ENCODE measurements at places on chromosomes 5 and 9.

DNA sequence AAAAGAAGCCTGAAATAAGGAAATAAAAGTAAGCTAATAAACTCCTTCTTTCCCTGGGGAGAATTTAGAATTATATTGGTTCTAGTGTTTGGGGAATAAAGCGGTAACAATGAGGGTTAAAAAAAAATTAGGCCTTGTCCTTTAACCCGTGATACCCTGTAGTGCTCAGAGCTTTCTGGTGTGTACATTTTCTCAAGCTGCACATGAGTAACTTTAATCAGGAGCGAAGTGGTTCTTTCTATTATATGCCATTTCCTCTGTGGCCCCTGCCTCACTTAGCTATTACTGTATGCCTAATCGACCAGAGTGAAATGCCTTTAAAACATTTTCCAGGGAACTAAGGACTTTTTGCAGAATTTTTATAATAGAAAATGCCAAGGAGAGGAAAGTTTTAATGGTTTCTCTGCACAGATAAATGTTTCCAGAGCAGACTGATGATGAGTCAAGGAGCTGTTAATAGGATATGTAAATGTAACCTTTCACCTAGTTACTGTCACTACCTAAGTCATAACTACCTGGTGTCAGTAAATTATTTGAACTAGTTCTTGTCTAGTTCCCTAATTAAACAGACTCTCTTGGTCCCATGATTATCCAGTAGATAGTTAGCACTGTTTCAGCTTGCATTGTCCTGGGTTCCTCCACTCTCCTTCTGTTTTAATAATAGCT is 7.6 kb downstream of the PAM start:
- no peak for DNase-seq

- no peak for DNase-seq
These were observed 68.1 kb downstream of the MEGF10 start for GRCh38 chr5:127358740-127359139.

- no peak for DNase-seq
These were observed 383.6 kb downstream of the CCDC171 start for GRCh38 chr9:15936306-15936921.

DNA sequence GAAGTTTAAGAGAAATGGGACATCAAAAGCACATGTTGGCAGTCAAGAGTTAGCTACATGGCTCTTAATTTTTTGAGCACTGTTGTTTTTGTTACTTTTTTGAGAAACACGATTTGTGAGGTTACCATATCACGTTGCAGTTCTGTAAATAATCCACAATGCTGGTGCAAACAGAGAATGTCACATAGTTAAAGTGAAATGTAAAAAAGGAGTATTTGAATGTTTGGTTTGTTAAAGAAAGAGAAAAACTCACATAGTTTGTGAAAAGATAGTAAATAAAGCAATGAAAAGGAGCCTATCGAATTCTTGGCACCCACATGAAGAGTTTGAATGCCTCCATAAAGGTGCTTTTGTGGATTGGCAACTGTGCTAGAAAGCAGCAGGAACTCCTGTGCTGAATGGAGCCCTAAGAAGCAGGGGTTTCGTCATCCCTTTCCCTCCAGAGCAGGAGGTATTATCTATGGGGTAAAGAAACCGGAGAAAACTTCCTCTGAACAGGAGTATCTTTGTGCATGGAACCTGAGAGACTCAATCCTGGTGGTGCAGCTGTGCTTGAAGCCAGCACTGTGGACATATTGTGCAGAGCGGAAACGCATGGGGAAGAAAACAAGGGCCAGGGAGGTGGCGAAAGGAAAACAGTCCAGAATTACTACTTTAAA is 148.5 kb upstream of the OTULINL start:
- no peak for DNase-seq

- DNase-seq: no peak
These were observed 3.5 kb downstream of the PHF2 start for GRCh38 chr9:93579711-93580516.

- no peak for DNase-seq
These were observed 52.2 kb upstream of the SPATA31E1 start for GRCh38 chr9:87830446-87830845.

GRCh38 chr9:136348691-136349090 is 14.9 kb downstream of the DNLZ start:
- DNase-seq: no peak

Measured in activated B cell treated with CpG ODN at 0.5 μM for 24 hours (primary cell).